Left lobe of liver (tissue), 2 donors: ENCODE measurements at places on chromosomes 7 and 10. TPM values are rescaled to one million over a fixed set of nuclear protein-coding genes. Genes with fewer than 3 reads are reported as not detected.

DNA sequence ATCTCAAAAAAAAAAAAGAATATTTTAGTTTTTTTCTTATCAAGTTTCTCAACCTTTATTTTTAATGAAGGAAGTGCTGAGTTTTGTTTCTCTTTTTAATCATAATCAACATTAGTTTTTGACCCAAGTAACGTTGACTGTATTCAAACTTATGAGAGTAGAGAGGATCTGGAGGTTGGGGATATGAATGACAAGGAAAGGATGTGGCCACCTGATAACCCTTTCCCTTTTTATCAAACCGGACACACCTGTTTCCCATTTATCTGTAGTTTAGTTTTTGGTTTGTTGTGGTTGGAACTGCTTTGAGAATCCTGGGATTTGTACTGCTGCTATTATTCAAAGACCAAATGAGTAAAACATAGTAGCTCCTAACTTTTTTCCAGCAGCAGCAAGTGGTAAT, 38.6 kb downstream of the HACD1 start:
- DNase-seq: no peak

DNA sequence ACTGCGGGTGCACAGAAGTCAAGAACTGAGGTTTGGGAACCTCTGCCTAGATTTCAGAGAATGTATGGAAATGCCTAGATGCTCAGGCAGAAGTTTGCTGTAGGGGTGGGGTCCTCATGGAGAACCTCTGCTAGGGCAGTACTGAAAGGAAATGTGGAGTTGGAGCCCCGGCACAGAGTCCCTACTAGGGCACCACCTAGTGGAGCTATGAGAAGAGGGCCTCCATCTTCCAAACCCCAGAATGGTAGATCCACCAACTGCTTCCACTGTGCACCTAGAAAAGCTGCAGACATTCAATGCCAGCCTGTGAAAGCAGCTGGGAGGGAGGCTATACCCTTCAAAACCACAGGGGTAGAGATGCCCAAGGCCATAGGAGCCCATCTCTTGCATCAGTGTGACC, 1336.0 kb upstream of the CELF2 start:
- DNase-seq: no peak

- no peak for DNase-seq
Measured at GRCh38 chr7:10579561-10579960, 394.1 kb upstream of the PHF14 start.

EPHA1 gene
- 39.6 TPM for total RNA-seq
